ENCODE measurements at places on chromosomes 6 and 20.

- DNase-seq: no peak
Observed at GRCh38 chr20:430091-430999, 22.2 kb downstream of the RBCK1 start.

DNA sequence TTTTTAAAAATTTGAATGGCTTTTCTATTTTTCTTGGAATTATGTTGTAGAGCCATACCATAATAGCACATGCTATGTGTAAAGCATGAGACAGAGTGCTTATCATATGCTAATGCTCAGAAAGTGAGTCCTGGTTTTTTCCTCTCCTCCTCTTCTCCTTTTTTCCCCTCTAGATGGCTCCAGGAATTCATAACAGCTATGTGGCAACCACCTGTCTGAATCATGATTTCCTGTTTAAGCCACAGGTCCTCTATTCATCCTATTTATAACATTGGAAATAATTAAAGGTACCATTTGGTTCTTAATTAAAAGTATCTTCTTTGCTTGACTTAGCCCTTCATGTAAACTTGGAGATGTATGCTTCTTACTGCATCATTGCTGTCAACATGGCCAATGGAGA is 260.0 kb upstream of the MAP3K7 start:
- DNase-seq: no peak

GRCh38 chr6:81126150-81126549 is 626.3 kb downstream of the TENT5A start:
- DNase-seq: no peak

DNA sequence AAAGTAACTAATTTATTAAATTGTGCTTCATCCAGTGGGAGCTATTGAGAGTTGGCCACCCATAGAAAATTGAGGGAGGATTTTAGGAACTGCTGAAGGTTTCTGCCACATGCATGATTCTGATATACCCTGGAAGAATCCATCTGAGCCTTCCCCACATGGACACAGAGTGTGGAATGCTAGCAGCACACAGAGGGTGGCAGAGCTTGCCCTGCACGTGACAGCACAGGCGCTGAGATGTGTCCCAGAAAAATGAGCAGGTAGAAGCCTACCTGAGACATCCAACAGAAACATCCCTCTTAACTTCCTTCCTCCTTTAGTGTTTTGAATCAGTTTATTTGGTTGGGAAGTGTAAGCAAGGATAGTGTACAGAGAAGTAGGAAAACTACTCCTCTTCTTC is 96.9 kb downstream of the MTHFD1L start:
- DNase-seq: no peak
